ENCODE measurements at places on chromosomes 4 and X. TPM values are rescaled to one million over a fixed set of nuclear protein-coding genes. Genes with fewer than 3 reads are reported as not detected.

Gene RAB39B
- total RNA-seq: 0.35 TPM

Gene TMSB15C
- 0.58 TPM for total RNA-seq

Gene GALNTL6
- not detected for total RNA-seq

Gene TRPC5OS
- not detected for total RNA-seq

Gene STPG2
- not detected for total RNA-seq

Gene SLC10A4
- total RNA-seq: 0.12 TPM

Gene FGFR3
- total RNA-seq: 1.2 TPM

Gene FABP2
- not detected for total RNA-seq

Gene PAGE4
- not detected for total RNA-seq

Gene MAGEE2
- not detected for total RNA-seq

Gene HELT
- not detected for total RNA-seq

Gene H2BW2
- total RNA-seq: not detected

Gene PDZD11
- 50.2 TPM for total RNA-seq

Gene SMIM10L2A
- total RNA-seq: 0.43 TPM

Gene TMEM255A
- 0.26 TPM for total RNA-seq

Gene CENPVL1
- total RNA-seq: not detected

Gene MAGEA12
- total RNA-seq: not detected

Gene F11
- total RNA-seq: not detected

Gene FSTL5
- total RNA-seq: not detected

Gene DBET
- not detected for total RNA-seq

Gene MAP7D2
- total RNA-seq: 0.09 TPM

Gene BEX5
- not detected for total RNA-seq

Gene NPY5R
- not detected for total RNA-seq

Gene CPZ
- total RNA-seq: 38.3 TPM

Gene SLC26A1
- 0.09 TPM for total RNA-seq

Gene BANK1
- total RNA-seq: not detected

Gene PNMA6F
- total RNA-seq: not detected

Gene MTNR1A
- not detected for total RNA-seq

Gene UGT2B10
- total RNA-seq: not detected

Gene TBX22
- 0.12 TPM for total RNA-seq

Gene GIMD1
- total RNA-seq: not detected

Gene TCEAL2
- total RNA-seq: not detected

Gene ADGRG4
- total RNA-seq: not detected

Gene F8A3
- 3.6 TPM for total RNA-seq

Gene FRAS1
- 53.8 TPM for total RNA-seq

Gene TRPC3
- total RNA-seq: not detected

Gene GRID2
- total RNA-seq: not detected

Gene BRS3
- total RNA-seq: not detected

Gene XPNPEP2
- total RNA-seq: 13.9 TPM

Gene HERC5
- 0.23 TPM for total RNA-seq

Gene CXXC4
- not detected for total RNA-seq

Gene HAND2
- 24.9 TPM for total RNA-seq

Gene NAA10
- total RNA-seq: 89.0 TPM

Gene TCEANC
- total RNA-seq: 1.8 TPM

Gene GRSF1
- total RNA-seq: 77.7 TPM

Measured in pericardium fibroblast (primary cell).